Stimulated activated CD4-positive, alpha-beta T cell treated with anti-CD3 and anti-CD28 coated beads, Interleukin-1b, Interleukin-23, amount 100 ng/mL, for 1 hour (primary cell): ENCODE measurements at places on chromosomes 11 and 22.

DNA sequence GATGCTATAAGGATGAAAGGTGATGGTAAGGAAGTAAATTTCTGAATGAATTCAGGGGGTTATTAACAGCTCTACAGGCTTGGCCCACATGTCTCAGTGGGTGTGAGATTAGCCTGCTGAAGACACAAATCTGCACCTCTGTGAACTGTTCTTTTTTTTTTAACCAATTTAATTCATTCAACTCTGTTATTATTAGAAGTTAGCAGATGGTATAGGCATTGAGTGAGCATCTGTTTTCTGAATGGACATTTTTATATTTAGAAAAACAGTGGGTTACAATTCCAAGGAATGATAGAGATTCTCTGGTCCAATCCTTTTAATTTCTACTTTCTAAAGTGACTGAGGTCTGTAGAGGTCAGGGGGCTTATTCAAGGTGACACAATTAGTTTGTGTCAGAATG lies 122.0 kb upstream of the SORL1-AS1 start:
- DNase-seq: no peak

DNA sequence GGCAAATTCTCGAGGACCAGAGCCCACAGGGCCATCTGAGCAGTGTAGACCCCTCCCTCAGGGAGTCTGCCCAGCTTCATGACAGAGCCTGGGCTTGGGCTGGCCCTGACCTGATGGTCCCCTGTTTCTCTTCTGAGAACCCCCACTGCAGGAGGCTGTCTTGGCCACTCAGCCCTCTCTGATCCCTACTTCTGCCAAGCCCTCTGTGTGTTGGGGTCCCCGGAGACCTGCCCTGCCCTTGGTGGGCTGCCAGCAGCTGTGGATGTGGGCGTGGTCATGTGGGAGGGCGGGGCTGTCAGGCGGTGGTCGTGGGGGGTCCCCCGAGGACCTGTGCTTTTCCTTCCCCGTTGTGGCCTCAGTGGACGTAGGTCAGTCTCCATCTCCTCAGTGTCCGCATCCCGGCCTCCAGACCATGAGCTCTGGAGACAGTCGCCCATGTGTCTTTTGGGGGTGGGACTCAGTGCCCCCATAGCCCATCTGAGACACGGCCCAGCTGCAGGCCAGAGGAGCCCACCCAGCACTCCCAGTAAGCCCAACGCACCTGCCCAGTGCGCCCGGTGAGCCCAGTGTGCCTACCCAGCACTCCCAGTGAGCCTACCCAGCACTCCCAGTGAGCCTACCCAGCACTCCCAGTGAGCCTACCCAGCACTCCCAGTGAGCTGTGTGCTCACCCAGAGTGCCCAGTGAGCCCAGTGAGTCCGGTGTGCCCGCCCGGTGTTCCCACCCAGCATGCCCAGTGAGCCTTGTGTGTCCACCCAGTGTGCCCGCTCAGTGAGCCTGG lies 409.2 kb downstream of the TBC1D22A start:
- no peak for DNase-seq

DNA sequence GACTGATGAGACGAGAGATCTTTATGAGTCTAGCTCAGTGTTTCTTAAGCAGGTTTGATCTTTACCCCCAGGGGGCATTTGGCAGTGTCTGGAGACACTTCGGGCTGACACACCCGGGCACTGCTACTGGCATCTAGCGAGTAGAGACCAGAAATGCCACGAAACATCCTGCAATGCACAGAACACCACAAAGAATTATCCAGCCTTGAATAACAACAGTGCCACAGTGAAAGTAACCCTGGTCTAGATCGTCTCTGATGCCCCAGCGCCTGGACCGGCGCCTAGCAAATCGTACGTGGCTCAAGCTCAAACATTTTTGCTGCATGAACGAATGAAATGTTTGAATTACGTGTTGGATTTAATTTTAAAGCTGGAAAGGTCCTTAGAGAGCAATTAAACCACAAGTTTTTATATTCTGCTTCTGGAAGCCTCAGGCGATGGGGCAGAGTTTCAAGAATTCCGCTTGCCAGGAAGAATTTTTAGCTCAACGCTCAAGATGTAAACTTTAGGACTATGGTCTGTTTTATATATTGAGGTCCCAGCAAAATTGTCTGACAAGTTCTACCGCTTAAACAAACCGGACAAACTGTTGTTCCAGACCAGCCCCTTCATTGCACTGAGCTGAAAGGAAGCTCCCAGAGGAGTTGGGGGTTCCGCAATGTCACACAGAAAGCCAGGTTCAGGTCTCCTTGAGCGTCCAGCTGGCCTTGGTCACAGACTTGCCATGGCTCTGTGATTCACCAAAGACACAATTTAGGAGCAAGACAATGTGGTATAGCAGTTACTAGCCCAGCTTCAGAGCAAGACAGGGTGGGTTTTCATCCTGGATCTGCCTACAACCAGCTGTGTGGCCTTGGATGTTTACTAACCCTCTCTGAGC lies 44.2 kb upstream of the SMTN start:
- no peak for DNase-seq

DNA sequence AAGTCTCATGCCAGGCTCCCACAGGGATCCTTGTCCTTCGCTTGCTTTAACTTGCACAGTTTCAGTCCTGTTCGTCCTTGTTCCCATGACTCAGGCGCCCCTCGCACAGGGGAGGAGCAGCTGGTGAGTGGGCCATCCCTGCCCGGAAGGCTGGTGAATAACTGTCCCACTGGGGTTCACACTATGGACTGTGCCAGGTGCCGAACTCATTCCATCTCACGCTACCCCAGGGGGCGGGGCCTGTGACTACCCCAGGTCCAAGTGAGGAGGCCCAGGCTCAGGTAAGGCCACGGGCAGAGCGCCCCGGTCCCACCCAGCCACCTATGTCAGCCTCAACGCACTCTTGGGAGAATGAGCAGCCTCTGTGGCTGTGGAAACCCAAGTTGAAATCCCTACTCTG lies 7.2 kb upstream of the CARD10 start:
- no peak for DNase-seq

DNA sequence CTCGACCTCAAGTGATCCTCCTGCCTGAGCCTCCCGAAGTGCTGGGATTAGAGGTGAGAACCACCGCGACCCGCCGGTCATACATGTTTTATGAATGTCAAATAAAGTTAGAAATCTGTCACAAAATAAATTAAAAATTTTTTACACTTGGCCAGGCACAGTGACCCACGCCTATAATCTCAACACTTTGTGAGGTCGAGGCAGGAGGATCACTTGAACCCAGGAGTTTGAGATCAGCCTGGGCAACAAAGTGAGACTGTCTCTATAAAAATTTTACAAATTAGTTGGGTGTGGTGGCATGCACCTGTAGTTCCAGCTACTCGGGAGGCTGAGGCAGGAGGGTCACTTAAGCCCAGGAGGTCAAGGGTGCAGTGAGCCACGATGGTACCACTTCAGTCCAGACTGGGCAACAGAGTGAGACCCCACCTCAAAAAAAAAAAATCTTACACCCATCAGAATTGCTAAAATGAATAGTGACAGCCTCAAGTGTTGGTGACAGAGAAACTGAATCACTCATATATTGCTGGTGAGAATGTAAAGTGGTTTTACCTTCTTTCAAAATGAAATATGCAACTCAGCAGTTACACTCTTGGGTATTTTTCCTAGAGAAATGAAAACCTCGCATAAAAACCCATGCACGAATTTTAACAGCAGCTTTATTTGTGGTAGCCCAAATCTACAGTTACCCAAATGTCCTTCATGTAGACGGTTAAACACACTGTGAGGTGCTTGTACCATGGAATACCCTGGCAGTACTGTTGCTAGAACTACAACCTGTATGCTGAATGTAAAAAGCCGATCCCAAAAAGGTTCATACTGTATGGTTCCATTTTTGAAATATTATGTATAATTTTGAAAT lies 55.4 kb downstream of the MED15 start:
- no peak for DNase-seq

DNA sequence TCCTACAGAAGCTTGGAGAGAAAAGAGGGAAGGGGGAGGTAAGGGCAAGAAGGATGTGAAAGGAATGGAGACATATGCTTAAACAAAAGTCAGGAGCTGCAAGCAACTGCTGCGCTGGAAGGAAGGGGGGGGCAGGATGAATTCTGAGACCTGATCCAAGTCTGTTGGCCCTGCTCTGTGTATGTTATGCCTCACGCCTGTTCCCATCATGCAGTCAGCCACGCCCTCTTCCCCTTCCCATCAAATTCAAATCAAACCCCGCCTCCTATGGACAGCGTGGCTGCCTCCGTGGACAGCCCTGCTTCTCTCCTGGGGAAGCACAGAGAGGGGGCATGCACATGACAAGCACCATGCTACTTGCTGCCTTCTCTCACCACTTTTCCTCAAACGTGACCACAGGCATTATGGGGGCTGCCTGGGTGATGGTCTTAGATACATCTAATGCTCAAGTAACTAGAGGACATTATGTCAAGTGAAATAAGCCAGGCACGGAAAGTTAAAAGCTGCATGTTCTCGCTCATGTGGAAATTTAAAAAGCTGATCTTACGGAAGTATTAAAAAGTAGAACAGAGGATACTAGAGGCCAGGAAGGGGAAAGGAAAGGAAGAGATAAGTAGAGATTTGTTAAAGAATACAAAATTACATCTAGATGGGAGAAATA lies 45.8 kb upstream of the CYP2D6 start:
- DNase-seq: no peak

DNA sequence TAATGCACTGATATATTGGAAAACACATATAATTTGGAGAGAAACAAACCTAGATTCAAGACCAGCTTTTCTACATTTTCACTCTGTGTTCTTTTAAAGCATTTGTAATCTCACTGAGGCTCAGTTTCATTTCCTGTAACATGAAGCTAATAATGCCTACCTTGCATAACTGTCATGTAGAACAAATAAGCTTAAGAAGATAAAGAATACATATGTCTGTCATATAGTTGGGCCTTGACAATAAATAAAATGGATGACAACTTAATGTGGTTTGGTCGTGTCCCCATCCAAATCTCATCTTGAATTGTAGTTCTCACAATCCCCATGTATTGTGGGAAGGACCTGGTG lies 35.2 kb upstream of the FIBIN start:
- no peak for DNase-seq

DNA sequence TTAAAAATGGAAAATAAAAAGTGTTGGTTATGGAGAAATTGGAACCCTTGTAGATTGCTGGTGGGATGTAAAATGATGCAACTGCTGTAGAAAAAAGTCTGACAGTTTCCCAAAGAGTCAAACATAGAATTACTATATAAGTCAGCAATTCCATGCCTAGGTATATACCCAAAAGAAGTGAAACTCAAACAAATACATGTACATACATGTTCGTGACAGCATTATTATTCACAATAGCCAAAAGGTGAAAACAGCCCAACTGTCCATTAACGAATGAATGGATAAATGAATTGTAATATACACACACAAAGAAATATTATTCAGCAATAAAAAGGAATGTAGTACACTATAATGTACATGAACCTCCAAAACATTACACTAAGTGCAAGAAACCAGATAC lies 116.0 kb downstream of the TTC28 start:
- no peak for DNase-seq

- no peak for DNase-seq
Measured at GRCh38 chr11:76801736-76802135, 18.6 kb downstream of the TSKU start.

DNA sequence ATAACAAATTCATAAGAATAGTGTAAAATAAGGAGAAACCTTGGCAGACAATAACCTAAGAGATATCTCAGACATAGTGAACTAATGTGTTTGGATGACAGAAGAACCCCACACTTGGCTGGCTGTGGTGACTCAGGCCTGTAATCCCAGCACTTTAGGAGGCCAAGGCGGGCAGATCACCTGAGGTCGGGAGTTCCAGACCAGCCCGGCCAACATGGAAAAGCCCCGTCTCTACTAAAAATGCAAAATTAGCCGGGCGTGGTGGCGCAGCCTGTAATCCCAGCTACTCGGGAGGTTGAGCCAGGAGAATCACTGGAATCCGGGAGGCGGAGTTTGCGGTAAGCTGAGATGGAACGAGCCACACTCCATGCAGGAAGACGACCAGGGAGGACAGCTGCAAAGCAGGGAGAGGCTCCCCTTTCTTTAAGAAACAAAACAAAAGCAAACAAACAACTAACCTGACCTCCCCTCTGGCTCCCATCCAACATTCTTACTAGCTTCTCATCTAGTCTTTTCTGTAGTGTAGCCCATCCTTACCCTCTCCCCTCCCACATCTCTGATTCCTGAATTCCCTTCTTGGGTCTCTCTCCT lies 84.2 kb downstream of the ZNF280B start:
- no peak for DNase-seq

DNA sequence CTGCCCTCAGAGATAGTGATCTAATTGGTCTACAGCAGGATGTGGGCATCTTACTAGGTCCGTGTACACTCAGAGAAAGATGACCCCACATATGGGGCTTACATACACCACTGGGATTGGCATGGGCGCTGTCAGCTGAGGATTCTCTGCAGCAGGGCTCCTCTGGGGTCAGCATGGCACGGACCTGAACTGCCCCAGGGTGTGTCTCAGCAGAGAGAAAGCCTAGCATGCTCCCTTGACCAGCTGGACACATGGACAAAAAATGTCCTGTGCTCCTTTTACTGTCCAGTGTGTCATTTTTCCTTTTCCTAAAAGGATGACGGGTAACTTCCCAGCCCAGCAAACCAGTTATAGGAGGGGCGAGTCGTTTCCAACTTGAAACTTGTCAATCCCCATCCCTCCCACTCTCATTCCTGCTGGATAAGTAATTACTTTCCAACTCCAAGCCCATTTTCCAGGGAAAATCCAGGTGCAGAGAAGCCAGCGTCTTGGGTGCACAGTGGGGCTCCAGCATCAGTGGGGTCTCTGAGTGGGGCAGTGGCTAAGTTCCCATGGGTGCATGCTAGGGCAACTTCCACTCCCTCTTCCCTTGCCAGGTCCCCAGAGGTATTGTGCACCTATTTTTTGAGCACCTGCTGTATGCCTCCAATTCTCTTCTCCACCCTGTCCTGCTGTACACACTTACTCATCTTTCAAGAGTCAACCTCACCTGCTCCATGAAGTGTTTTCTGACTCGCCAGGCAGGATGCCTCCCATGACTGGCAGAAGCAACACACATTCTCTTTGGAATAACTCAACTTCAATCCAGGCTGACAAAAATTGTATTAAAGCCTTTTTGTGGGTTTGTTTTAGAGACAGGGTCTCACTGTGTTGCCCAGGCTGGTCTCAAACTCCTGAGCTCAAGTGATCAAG lies 5.0 kb downstream of the VSTM5 start:
- no peak for DNase-seq

DNA sequence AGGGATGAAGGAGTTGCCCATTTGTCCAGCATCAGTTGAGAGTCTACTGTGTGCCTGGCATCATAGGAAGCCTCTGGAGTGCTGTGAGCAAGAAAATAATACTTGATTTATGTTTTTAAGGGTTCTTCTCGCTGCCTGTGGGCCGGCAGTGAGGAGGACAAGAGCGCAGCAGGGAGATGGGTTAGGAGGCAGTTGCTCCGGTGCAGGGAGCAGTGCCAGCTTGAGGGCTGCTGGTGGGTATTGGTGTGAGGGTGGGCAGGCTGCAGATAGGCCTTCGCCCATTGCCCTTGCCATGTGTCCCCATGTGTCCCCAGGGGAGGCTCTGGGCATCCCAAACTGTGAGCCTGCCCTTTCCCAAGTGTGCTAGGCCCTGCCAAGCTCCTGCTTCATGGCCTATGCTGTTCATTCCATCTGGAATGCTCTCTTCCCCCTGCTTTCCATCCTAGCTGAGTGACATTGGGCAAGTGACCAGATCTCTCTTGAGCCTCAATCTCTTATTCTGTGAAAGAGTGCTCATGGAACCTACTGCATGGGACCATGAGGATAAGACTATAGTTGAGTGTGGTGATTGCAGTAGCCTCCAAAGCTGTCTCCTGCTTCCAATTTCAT lies 19.8 kb downstream of the BMAL1 start:
- no peak for DNase-seq
